ENCODE measurements at places on chromosomes 1 and 21.

DNA sequence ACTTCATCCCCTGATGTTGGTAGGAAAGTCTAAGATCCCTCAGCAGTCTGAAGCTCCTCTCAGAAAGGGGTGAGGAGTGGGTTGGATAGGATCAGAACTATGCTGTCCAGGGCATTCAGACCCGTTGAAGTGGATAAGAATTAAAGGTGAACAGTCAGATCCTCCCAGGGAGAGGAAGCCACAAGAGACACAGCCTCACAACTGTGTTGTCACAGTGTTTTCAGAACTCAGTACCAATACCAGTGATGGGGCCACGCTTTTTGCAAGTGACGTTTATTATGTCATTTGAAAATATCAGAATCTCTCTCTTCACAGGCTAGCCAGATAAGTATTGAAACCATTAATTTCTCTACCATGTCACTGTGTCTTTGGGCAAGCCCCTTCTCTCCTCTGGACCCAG is 15.4 kb upstream of the EPS15 start:
- no peak for DNase-seq

- peak; percentile 14 for DNase-seq
These were observed 312 bp downstream of the KIAA2013 start for GRCh38 chr1:11925938-11926292.

- no peak for DNase-seq
These were observed 23.7 kb upstream of the TMEM54 start for GRCh38 chr1:32924881-32925344.

DNA sequence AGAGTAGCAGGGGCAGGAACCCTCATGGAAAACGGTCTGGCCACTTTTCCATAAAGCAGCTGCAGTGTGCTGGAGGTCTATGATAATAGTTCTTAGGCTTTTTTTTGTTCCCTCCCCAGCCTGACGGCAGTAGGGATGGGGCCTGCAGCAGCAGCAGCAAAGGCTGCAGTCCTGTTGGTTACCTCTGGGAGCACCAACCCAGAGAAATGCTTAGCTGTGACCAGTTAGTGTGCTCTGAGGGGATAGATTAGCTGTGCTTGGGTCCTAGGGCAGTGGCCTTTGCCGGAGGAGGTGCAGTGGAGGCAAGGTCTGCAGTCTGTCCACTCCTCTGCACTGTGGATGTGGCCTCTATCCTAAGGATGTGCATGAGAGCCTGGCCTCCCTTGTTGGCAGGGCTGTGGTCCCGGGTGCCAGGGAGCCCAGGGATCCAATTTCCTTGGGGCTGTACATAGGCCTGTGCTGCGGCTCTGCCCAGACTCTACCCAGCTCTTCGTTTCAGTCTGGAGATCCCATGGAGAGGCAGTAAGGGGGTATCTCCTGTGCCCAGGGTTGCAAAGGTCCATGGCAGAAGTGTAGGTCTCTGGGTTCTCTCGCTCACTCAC is 322.7 kb downstream of the PTBP2 start:
- DNase-seq = no peak

DNA sequence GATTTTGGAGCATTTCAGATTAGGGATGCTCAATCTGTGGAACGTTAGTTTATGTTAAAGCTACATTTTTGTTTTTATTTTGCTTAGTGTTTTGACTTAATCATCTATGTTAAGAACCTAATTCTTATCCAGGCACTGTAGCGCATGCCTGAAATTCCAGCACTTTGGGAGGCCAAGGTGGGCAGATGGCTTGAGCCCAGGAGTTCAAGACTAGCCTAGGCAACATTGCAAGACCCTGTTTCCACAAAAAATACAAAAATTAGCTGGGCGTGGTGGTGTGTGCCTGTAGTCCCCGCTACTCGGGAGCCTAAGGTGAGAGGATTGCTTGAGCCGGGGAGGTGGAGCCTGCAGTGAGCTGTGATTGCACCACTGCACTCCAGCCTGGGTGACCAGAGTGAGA is 23.4 kb downstream of the FNBP1L start:
- DNase-seq = no peak

GRCh38 chr1:65911679-65912078 is 119.0 kb downstream of the PDE4B start:
- DNase-seq = no peak

GRCh38 chr1:170196490-170197236 is 50.9 kb downstream of the NTMT2 start:
- DNase-seq = no peak

DNA sequence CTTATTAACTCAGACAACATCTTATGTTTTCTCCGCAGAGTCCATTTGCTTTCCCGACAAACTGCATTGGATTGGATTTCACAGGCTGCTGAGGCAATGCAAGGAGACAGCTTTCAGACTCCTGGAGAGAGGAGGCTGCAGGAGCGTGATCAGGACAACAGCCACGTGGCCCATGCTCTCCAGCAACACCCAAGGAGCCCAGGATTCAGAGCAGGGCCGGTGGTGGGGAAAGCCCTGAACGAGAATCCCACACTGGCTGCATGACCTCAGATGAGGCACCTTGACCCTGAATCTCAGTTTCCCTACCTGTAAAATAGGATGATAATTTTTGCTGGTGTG is 78.3 kb upstream of the NFASC start:
- DNase-seq = no peak

- no peak for DNase-seq
These were observed 72.7 kb upstream of the FAM20B start for GRCh38 chr1:178953034-178953433.

- peak; percentile 15 for DNase-seq
These were observed 81.7 kb downstream of the AXDND1 start for GRCh38 chr1:179447489-179447888.

DNA sequence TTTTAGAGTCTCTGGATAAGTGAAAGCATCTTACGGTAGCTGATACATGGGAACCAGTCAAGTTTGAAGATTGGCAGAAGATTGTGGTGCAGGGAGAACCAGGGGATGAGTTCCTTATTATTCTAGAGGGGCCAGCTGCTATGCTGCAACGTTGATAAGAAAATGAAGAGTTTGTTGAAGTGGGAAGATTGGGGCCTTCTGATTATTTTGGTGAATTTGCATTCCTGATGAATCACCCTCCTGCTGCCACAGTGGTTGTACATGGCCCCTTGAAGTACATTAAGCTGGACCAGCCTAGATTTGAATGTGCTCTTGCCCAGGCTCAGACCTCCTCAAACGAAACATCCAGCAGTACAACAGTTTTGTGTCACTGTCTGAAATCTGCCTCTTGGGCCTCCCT is 45.9 kb downstream of the BTBD8 start:
- DNase-seq = no peak

DNA sequence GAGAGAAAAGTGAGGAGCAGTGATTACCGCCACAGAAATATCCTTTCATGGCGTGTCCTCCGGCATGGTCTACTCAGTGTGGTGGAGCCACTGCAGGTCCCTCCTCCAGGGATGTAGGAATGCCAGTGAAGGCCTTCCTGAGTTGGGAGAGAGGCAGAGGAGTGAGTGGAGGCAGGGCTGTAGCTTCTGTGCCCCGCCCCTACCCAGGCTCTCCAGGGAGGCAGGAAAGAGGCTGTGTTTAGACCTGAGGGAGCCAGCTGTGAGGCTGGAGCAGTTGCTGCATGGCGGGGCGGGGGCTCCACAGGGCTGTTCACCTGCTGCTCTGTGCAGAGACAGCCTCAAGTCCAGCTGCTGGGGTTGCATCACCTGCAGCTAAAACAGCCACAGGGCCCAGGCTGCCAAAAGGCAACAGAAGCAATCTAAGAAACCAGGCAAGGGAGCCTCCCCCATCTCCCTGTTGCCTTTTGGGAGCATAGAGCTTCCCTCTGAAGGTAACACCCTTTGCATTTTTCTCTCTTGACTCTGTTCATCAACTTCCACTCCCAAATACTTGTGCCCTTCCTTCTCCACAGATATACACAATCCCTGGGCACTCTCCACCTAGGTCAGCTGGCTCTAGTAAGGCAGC is 801 bp upstream of the ANXA9 start:
- no peak for DNase-seq

GRCh38 chr1:155241069-155241679 is 14.1 kb downstream of the ENTREP3 start:
- DNase-seq = peak; percentile 81

GRCh38 chr21:31354122-31354521 is 10.1 kb upstream of the TIAM1 start:
- DNase-seq = no peak

DNA sequence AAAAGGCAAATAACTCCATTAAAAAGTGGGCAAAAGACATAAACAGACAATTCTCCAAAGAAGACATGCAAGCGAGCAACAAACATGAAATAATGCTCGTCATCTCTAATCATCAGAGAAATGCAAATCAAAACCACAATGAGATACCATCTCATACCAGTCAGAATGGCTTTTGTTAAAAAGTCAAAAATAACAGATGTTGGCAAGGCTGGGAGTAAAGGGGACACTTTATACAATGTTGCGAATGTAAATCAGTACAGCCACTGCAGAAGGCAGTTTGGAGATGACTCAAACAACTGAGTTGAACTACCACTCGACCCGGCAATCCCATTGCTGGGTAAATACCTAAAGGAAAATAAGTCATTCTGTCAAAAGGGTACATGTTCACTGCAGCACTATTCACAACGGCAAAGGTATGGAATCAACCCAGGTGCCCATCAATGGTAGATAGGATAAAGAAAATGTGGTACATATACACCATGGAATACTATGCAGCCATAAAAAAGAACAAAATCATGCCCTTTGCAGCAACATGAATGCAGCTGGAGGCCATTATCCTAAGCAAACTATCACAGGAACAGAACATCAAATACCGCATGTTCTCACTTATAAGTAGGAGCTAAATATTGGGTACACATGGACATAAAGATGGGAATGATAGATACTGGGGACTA is 25.9 kb downstream of the TSPAN2 start:
- peak; percentile 78 for DNase-seq

DNA sequence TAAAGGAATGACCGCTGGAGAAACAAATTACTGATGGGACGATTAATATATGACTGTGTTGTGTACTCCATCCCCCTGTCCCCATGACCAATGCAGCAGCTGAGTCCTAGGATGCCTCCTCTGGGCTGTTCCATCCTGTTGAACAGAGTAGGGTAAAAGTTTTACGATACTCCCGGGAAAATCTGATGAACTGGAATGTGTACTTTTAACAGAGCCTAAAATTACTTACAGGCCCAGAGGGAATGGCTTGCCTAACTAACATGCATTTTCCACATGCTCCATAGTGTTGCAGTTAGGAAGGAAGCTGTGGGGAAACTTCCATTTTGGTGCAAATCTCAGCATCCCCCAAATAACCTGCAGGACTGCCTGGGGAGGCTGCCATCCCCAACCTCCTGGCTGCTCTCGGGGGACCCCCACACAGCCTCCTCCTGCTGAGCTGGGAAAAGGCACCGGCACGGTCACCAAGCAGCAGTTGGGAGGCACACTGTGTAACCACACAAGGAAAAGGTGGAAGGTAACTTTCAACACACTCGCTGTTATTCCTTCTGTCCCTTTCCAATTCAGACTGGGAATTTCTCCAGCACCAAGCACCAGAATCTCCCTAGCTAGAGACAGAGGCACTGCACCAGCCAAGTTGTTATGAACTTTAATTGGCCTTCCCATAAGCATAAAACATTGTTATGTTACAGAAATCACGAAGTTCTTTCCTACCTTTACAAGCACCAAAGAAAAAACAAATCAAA is 97.2 kb downstream of the BCAR3 start:
- DNase-seq = no peak

DNA sequence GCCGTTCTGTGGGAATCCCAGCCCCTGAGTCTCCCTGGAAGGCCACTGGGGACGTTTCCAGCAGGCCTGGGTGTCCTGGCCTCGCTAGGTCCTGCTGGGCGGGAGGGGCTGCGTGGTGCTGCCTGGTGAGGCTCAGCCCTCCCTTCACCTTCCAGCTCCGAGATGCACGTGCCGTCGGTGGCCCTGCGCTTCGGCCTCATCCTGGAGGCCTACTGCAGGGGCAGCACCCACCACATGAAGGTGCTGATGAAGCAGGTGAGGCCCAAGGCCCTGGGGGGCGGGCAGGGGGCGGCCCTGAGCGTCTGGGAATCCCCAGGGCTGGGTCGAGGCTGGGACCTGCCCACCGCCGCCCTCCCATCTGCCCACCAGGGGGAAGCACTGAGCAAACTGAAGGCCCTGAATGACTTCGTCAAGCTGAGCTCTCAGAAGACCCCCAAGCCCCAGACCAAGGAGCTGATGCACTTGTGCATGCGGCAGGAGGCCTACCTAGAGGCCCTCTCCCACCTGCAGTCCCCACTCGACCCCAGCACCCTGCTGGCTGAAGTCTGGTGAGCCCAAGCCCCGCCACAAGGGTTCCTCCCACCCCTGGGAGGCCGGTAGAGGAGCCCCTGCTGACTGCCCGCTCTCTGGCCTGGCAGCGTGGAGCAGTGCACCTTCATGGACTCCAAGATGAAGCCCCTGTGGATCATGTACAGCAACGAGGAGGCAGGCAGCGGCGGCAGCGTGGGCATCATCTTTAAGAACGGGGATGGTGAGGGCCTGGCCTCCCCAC is 70.3 kb downstream of the PIK3CD start:
- DNase-seq = peak; percentile 53

DNA sequence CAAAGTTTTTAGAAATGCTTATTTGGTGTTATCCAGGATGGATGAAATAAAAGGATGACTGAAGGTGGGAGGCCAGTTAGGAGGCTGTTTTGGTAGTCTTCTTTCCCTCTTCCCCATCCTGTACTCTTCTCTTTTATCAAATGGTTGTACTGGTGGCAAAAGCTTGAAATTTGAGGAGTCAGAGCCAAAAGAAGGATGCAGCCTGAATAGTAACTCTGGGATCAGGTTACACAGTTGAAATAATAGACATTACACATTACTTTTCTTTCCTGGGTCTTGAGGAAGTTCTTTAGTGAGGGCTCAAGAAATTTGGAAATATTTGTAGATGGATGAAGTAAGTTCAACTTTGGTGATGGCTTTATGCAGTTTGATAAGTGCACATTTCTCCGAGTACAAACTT is 108.6 kb downstream of the GPR52 start:
- no peak for DNase-seq

- no peak for DNase-seq
These were observed 183.0 kb downstream of the PHTF1 start for GRCh38 chr1:113576271-113576670.

GRCh38 chr21:37711836-37712568 is 204.3 kb downstream of the KCNJ6 start:
- peak; percentile 79 for DNase-seq

DNA sequence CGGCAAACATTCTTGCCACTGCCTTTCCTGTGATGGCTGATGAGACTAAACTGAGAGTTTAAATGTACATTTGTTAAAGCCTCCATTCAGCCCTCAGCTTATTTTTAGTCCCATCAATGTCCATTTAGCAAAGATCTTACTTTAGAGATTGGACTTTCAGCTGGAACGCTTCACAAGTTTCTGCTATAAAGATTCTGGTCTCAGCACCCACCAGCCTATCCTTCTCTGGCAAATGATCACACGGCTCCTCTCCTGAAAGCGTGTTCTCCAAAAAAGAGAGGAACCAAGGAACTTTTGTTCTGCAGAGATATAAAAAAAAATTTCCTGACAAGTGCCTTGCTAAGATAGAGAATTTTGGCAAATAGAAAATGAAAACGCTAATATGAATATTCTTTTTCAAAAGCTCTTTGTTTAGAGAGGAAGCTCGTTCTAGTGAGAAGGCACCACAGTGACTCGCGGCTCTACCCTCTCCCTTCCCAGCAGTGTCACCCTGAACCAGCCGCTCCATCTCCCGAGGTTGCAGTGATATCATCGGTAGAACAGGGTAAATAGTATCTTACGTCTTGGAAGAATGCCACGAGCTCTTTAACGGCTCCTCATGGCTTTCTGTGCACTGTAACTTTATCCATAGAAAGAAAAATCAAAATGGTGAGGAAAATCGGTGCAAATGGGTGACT is 200.2 kb downstream of the APP start:
- no peak for DNase-seq
